Forelimb muscle (tissue), 1 donor: ENCODE measurements at places on chromosomes 2 and 18. TPM values are rescaled to one million over a fixed set of nuclear protein-coding genes. Genes with fewer than 3 reads are reported as not detected.

CRYBA2 gene
- polyA plus RNA-seq: not detected

TM4SF20 gene
- polyA plus RNA-seq: 0.06 TPM

SERPINB4 gene
- polyA plus RNA-seq: not detected

FIGLA gene
- polyA plus RNA-seq: not detected

IL36G gene
- polyA plus RNA-seq: 0.14 TPM

UGT1A3 gene
- not detected for polyA plus RNA-seq

FEV gene
- polyA plus RNA-seq: not detected

SPP2 gene
- polyA plus RNA-seq: not detected

NOL4 gene
- polyA plus RNA-seq: 0.09 TPM

PAIP2B gene
- polyA plus RNA-seq: 5.1 TPM

NEB gene
- polyA plus RNA-seq: 1,544 TPM

AQP12A gene
- polyA plus RNA-seq: 0.76 TPM

MMADHC gene
- polyA plus RNA-seq: 113 TPM

SPC25 gene
- 7.5 TPM for polyA plus RNA-seq

SDC1 gene
- 6.0 TPM for polyA plus RNA-seq

SLC19A3 gene
- 0.56 TPM for polyA plus RNA-seq

PDCD1 gene
- 0.13 TPM for polyA plus RNA-seq

GLI2 gene
- polyA plus RNA-seq: 8.5 TPM

LYPD6B gene
- polyA plus RNA-seq: not detected

FAM228A gene
- polyA plus RNA-seq: 0.40 TPM

ANKRD36 gene
- polyA plus RNA-seq: 16.5 TPM

WNT6 gene
- 0.19 TPM for polyA plus RNA-seq

RALB gene
- 43.7 TPM for polyA plus RNA-seq

HRH4 gene
- polyA plus RNA-seq: 0.08 TPM

PSMA8 gene
- polyA plus RNA-seq: not detected

RAB6C gene
- 0.24 TPM for polyA plus RNA-seq

TNFRSF11A gene
- 2.8 TPM for polyA plus RNA-seq

CFAP65 gene
- not detected for polyA plus RNA-seq

GKN1 gene
- not detected for polyA plus RNA-seq

MAPK4 gene
- 10.9 TPM for polyA plus RNA-seq

ZNF385B gene
- 24.5 TPM for polyA plus RNA-seq

RMC1 gene
- 14.1 TPM for polyA plus RNA-seq

ZNF2 gene
- 4.9 TPM for polyA plus RNA-seq

ACVR2A gene
- polyA plus RNA-seq: 20.2 TPM

DOK6 gene
- polyA plus RNA-seq: 3.5 TPM

LBX2 gene
- polyA plus RNA-seq: 1.2 TPM

ICOS gene
- polyA plus RNA-seq: not detected

KCTD18 gene
- 10.3 TPM for polyA plus RNA-seq

ST6GAL2 gene
- 2.5 TPM for polyA plus RNA-seq

TUBB8B gene
- polyA plus RNA-seq: not detected

IL1R1 gene
- polyA plus RNA-seq: 8.4 TPM

PROKR1 gene
- 0.44 TPM for polyA plus RNA-seq

ROCK2 gene
- polyA plus RNA-seq: 51.6 TPM

RAB27B gene
- polyA plus RNA-seq: 0.61 TPM

MXD1 gene
- 4.7 TPM for polyA plus RNA-seq

COLEC12 gene
- polyA plus RNA-seq: 38.7 TPM

HAAO gene
- polyA plus RNA-seq: 19.7 TPM
